ENCODE measurements at places on chromosomes 11 and 22. TPM values are rescaled to one million over a fixed set of nuclear protein-coding genes. Genes with fewer than 3 reads are reported as not detected.

DNA sequence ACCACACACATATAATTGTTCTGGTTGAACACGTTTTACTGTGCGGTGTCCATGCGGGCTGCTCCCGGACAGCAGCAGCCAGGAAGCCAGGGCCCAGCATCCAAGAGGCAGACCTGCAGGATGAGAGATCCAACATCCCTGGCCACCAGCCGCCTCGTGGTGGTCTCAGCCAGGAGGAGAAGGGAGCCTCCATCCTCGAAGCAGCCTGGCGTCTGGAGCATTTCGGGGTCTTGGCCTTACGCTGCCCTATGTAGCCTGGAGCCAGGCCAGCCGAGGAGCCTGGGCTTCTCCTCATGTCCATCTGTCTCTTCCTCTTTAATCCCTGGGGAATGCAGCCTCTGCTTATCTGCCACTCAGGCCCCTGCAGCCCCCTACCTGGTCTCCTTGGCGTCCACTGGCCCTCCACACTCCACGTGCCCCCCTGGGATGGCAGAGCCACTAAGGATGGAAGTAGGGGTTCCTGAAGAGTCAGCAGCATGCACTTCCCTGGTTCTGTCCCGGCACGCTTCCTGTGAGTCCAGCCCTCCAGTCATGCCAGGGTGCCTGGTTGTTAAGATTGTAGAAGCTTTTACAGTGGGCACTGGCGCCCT, 253.2 kb downstream of the TBC1D22A start:
- DNase-seq, result no peak

GRCh38 chr11:64875369-64876228, 2.8 kb downstream of the EHD1 start:
- DNase-seq, result no peak

DNA sequence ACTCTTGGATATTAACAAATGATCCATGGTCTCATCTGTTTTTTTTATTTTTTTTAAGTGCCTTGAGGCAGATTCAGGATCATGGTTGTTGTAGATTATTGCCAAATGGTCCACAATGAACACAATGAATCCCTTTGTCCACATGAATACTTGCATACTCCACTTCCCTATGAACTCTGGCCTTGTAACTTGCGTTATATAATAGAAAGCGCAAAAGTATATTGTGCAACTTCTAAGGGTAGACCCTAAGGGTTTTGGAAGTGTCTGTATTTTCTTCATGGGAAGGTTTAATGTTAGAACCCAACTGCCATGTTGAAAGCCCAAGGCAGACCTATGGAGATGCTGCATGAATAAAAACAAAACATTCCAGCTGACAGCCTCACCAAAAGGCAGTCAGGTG, 8.1 kb upstream of the OR5AL1 start:
- no peak for DNase-seq

Gene FOLR2
- 28.1 TPM for total RNA-seq

Gene PGM2L1
- total RNA-seq, result 5.2 TPM

- DNase-seq, result no peak
These were observed 32.9 kb downstream of the OR52E1 start for GRCh38 chr11:5102246-5102645.

Gene VWCE
- total RNA-seq, result 1.2 TPM

GRCh38 chr11:70072861-70073755, 5.0 kb upstream of the ANO1 start:
- DNase-seq, result no peak

DNA sequence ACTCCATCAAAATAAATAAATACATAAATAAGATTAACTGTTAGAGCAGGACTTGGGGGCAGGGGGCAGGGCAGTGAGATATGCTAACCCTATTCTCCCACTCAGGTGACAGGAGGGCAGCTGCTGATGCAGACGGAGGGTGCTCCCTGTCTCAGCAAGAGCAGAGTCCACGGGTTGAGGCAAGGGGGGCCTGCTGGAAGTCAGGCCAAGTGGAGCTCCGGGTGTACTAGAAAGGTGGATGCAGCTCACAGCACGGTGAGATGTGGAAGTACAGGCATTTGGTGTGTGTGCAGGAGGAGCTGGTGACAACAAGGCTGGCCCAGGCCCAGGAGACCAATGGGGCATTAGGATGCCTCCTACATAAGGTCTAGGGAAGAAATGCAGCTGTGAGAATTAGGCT, 467.3 kb upstream of the B3GAT1 start:
- no peak for DNase-seq

GRCh38 chr11:71218789-71219499, 33.4 kb downstream of the SHANK2 start:
- no peak for DNase-seq

GRCh38 chr11:94747146-94747545, 21.0 kb upstream of the AMOTL1 start:
- no peak for DNase-seq

GRCh38 chr11:74086242-74086884, 77.5 kb upstream of the UCP3 start:
- no peak for DNase-seq

DNA sequence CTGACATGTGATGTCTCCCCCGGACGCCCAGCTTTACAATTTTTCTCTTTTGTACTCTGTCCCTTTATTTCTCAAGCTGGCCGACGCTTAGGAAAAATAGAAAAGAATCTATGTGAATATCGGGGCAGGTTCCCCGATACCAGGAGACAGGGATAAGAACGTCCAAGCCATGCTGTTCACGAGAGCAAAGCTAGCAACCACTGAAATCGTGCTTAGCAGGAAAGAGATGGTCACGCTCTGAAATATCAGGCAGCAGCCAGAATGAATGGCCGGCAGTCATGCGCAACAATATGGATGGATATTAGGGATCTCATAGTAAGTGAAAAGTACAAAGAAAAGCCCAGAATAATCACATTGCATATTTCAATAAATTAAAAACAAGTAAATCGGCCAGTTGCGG, 3.5 kb downstream of the CRYBB1 start:
- DNase-seq, result no peak

DNA sequence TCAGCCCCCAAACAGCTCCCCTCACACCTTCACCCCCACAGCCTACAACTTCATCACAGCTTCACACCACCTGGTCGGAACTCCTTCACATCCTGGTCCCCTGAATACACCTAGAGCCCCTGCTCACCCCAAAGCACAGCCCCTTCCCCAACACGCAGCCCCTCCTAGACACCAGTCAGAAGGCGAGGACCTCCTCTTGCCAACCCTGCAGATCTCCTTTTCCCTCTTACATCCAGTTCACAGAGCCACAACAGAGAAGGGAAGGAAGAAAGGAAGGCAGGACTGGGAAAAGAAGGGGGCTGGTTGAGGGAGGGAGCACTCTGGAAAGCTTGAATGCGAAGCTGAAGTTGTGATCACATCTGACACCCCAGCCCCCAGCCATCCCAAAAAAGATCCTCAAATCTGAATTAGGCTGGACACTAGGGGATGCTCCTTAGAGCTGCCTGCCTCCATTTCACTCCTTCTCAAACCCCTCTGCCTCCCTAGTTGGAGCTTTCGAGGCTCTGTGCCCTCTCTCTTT, 629 bp downstream of the CCKBR start:
- DNase-seq, result no peak

- DNase-seq, result no peak
These were observed 6.7 kb upstream of the PAX6 start for GRCh38 chr11:31817621-31818424.

DNA sequence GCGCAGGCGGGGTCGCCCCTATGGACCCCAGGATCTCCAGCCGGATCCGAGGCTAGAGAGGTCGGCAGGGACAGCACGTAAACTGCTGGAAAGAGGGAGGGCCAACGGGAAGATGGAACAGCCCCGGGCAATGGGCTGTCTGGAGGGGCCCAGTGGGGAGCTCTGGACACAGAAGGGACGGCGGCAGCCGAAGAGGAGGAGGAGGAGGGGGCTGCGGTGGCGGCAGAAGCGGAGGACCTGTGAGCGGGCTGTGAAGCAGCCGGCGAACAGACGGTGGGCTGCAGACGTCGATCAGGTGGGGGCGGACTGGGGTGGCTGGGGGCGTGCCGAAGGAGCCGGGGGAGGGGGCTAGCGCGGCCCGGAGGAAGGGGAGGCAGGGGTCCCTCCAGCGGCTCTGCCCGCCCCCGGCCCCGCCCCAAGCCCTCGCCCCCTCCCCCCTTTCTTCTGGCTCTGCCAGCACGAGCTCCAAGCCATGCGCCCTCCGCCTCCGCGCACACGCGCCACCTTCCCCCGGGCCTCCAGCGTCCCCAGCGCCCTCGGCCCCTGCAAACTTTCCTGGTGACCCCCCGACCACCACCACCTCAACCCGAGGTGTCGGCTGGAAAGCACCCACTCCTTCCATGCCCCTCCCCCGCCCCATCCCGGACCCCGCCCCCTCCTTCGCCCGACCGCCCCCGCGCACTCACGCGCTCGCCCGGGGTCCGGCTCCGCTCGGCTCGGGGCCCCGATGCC, 432 bp downstream of the TNKS1BP1 start:
- peak; percentile 68 for DNase-seq

DNA sequence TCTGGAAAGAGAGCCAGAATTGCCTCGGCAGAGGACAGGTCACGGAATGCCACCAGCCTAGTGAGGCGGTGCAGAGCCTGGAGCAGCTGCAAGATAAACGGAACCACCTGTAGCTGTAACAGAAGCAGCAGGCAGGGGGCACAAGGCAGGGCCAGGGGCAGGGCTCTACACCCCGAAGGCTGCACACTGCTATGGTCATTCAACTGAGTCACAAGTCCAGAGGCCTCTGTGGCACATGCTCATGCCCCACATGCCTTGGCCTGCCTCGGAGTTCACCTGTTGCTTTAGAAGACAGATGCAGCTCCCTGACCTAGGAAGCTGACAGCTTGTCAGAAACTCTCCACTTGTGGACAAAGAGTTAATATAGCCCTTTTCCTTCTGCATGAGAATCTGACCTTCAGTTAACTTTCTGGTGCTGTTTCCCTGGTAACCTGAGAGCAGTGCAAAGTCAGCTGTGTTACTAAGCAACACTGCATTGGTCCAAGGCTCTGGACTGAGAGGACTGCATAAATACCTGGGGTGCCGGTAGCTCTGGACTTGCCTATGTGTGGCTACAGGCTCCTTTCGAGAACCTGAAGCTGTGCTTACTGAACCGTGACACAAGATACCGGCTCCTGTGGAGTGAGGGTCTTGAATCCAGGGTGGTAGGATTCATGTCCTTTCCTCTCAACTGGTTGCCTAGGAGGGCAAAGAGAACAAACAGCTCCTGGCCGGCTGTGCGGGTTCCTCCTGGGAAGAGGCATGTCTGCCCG, 10.5 kb downstream of the COMMD9 start:
- DNase-seq, result no peak

DNA sequence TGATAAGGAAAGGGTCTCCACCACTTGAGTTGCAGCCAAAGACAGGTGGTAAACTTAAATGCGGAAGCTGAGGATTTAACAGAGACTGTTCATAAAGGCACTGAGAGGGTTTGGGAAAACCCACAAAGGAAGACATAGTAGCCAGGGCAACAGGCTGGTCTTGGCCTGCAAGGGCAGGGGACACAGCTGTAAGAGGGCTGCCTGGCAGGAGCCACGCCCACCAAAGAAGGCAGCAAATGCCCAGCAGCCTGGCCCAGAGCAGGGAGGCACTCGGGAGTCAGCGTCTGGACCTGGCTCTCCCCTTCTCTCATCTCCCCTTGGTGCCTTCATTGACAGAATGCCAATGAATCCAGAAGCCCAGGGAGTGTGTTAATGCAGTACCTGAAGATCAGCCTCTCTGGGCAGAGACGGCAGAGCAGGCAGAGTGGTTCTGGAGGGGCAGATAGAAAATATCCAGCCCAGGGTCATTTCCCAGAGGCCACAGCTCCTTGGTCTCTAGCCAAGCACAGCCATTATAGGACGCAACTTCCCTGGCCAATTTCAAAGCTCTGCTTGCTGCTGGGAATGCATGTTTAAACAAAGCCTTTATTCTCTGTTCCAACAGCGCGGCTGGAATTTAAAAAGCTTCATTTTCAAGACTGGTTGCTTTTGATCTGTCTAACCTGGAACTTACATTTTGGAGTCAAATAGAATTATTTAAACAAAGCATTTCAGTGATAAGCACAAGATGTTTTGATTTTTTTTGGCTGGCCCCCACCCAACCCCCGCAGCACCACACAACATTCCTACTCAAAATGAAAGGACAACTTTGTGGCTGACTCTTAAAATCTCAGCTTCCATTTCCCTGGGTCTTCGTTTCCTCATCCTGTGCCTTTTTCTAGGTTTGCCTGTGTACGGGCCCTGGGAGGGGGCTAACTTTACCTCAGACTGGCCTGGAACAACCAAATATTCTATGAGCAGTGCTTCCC, 125.6 kb upstream of the LMO1 start:
- no peak for DNase-seq
